ENCODE measurements at places on chromosomes 4 and X.

- DNase-seq = no peak
Measured at GRCh38 chr4:150150629-150151062, 72.4 kb downstream of the DCLK2 start.

GRCh38 chrX:114675365-114675764 lies 91.5 kb downstream of the HTR2C start:
- no peak for DNase-seq

DNA sequence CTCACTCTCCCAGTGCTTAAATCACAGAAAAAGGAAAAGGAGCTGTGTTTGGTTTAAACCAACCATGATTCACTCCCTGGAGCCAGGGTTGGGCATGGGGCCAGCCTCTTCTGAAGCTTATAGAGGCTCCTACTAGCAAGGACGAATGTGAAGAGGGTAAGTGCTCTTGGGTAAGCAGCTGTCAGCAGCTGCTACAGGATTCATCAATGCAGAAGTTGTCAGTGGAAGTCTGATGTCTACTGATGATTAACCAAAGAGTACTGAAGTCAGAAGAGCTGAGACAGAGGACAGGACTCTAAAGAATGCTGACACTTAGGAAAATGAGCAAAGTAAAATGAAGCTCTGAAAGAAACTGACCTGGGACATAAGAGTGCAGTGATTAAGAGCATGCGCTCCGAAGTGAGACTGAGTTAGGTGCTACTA lies 32.7 kb upstream of the JADE1 start:
- DNase-seq = no peak

DNA sequence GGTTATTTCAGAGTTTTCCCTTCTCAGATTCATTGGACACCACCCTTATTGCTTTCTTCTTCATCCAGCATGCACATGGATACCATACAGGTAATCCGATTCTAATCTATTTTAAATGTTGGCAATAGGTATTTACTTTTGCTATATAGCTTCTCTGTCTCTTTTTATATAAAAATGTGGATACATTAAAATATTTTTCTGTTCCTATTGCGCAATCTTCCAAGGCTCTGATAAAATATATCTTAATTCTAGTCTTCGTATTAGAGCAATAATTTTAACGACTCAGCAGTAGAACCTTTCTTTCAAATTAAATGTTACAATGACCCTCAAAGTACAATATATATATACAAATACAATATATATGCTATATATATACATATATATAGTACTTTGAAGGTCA lies 239.8 kb downstream of the DCAF12L2 start:
- DNase-seq = no peak

GRCh38 chrX:124441971-124442590 lies 95.7 kb downstream of the SH2D1A start:
- no peak for DNase-seq

DNA sequence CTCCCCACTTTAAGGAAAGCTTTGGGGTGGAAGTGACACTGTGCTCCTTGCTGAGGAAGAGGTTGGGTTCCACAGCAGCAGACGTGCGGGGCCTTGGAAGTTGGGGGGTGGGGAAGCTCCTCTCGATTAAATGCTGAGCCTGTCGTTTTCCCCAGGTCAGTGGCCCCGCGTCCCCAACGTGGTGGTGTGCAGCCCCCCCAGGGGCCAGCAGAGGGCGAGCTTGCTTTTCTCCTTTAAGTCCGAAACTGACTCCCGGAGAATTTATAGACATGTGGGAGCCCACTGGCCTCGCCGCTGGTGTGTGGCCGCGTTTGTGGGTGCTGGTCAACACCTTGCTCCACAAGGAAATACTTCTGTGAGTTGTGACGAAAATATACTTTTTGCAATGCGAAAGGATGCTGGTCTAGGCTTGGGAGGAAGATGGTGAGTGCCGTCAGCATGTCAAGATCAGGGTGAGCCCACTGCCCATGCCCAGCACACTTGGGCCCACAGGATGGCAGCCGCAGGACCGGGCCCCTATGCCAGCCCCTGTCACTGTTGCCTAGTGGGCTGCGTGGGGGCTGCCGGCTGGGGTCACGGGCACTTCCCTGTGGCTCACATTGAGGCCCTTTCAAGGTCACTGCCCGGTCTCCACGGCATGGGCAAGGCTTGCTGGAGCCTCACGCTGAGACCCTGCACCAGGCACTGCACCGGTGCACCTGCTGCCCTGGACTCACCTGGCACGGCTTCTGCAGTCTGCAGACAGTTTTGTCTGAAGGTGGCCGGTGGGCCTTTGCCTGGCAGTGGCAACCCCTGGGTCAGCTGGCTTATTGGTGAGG lies 9.4 kb downstream of the UVSSA start:
- peak; percentile 69 for DNase-seq

- DNase-seq = no peak
Measured at GRCh38 chr4:184768296-184768695, 34.4 kb upstream of the CENPU start.

GRCh38 chrX:37993837-37994619 lies 12.3 kb upstream of the SYTL5 start:
- DNase-seq = no peak

GRCh38 chr4:2253160-2254084 lies 8.5 kb downstream of the MXD4 start:
- DNase-seq = no peak

- peak; percentile 32 for DNase-seq
Measured at GRCh38 chr4:76499461-76499860, 64.4 kb downstream of the SHROOM3 start.

- DNase-seq = no peak
Measured at GRCh38 chr4:76548704-76549103, 113.7 kb downstream of the SHROOM3 start.

GRCh38 chr4:83646538-83647239 lies 110.8 kb downstream of the GPAT3 start:
- DNase-seq = no peak

DNA sequence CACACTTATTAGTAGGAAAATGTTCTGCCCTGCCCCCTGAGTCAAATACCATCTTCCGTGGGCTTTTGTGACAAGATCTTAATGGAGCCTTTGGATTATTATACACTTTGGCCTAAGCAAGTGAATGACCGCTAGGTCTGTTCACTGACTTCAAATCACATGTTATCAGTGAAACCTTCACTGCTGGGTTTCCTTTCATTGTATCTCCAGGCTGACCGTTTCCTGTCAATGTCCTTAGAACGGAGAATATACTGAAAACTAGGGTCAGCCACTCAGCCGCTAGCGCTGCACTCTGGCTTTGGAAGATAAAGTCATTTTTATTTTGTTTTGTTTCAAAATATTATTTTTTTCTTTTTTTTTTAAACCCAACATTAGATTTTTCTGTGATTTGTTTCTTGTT lies 107.0 kb upstream of the TLL1 start:
- no peak for DNase-seq

DNA sequence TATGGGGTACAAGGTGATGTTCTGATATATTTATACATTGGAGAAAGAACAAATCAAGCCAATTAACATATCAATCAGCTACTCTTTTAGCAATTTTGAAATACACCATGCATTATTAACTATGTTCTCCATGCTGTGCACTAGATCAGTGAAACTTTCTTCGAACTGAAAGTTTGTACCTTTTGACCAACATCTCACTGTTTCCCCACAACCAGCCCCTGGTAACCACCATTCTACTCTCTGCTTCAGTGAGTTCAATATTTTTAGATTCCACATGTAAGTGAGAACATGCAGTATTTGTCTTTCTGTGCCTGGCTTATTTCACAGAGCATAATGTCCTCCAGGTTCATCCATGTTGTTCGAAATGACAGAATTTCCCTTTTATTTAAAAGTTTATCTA lies 246.1 kb upstream of the VCX start:
- no peak for DNase-seq

DNA sequence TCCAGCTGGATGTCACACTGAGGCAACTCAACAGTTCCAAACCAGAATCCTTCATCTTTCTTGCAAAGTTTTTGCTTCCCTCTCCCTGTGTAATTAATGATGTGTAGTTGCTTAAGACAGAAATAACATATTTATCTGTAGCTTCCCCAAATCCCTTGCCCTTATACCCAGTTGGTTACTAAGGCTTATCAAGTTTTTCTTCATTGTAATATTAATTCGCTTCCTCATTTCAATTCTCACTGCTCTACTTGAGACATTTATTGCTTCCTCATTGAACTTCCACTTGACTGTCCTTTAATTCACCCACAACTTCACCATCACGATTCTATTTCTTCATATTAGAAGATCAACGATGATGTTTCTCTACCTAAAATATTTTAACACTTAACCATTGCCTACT lies 386.6 kb upstream of the CPEB2 start:
- DNase-seq = peak; percentile 2

DNA sequence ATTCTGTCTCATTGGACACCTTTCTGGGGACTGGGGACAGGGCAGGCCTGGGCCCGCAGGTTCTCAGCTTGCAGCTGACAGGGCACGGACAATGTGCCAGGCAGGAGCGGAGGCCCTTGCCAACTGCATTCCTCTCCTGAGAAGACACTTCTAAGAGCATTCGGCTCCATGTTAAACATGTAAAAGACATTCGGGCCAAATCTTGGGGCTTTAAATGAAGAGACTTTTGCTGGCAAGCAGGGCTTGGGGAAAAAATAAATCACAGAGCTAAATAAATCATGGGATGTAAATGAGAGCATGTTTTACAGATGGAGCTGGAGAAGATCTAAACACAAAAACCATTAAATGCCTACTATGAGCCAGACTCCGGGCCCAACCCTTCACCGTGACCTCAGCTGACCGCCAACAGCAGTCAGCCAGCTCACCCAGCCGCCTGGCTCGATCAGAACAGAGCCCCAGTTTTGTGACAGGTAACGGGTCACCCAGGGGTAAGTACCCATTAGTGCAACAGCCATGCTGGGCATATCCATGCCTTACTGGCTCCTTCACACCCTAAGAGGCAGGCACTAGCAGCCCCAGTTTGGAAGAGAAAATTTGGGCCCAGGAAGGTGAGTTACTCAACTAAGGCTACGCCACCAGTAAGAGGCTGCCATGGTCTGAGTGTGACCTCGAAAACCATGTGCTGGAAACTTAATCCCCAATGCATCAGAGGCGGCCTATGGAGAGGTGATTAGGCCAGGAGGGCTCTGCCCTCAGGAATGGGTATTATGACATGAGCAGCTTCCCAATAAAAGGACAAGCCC lies 14.7 kb downstream of the WDR1 start:
- DNase-seq = no peak

DNA sequence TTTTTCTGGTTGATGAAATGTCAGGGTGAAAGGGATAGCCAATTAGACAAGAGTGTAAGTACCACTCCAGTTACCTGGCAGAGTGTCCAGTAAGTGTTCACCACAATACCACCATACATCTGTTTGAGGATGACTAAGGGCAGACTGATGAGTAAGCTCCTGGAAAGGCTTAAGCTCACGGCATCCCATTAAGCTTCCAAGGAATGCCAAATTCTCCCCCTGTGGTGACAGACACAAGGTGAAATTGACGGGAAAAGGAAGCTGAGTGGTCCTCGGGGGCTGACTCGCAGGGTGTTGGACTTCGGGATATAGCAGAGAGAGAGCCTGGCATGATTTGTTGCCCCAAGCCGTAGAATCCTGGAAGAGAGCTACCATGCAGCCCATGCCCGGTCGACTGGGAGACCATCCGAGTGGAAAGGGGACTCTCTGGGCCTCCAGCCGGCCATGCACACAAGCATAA lies 7.6 kb upstream of the BST1 start:
- no peak for DNase-seq

DNA sequence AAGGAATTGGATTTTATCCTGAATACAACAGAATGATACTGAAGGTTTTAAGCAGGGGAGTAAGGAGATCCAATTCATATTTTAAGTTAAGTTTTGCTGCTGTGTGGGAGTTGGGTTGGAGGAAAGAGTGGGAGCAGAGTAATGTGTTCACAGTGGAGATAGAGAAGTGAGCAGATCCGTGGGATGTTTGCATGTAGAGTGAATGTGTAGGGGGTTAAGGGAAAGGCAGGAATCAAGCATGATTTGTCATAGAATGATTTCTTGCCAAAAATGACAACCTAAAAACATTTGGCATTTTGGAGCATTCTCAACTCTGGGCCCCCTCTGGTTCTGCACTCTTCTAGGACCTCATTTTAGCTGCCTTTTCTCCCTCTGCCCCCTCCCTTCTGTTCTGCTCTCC lies 76.6 kb downstream of the ARHGAP10 start:
- DNase-seq = peak; percentile 82

- no peak for DNase-seq
Measured at GRCh38 chr4:116126794-116127193, 958.6 kb downstream of the TRAM1L1 start.

- DNase-seq = no peak
Measured at GRCh38 chr4:53021754-53022512, 159.8 kb downstream of the RASL11B start.

GRCh38 chr4:48699475-48699874 lies 80.6 kb downstream of the FRYL start:
- no peak for DNase-seq

DNA sequence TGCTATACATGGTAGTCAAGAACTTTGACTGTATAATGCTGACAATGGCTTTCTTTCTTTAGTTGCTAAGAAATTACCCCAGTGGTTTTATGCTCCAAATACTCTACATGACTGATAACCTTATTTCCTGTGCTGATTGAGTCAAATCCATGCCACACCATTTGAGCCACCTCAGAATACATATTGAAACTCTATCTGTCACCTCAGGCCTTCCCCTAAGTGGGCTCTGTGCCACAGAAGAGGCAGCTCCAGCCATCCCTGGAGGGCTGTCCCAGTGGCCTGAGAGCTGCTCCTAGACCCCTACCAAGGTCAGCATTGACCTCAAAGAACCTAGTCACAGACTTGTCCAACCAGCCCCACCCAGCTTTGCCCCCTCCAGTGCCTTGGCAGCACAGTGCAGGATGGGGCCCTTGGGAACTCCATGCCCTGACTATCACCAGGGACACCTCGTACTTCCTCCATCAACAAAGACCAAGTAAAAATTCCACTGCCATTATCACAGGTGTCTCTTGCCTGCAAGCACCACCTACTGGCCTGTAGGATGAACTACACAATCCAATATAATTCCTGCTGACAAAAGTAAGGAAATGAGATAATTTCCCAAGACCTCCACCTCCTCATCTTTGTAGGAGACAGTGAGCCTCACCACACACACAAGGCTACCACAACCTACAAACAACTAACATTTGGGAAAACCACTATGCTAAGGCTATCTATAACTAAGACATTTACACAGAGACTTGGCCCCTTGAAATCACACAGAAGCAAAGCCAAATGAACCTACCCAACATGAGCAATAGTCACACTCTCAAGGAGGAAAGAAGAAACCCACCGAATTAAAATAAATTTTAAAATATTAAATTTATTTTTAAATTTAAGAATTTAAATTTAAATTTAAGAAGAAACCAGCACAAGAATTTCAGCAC lies 239.9 kb downstream of the NKX6-1 start:
- peak; percentile 5 for DNase-seq

GRCh38 chr4:124499261-124499660 lies 213.3 kb downstream of the ANKRD50 start:
- no peak for DNase-seq

GRCh38 chrX:153878345-153878744 lies 7.6 kb downstream of the L1CAM start:
- DNase-seq = no peak

GRCh38 chr4:90292438-90292837 lies 165.2 kb downstream of the CCSER1 start:
- DNase-seq = no peak

GRCh38 chr4:84708406-84709135 lies 125.6 kb downstream of the CDS1 start:
- DNase-seq = no peak
